ENCODE measurements at places on chromosomes 11 and 22.

- no peak for DNase-seq
These were observed 43.8 kb downstream of the INSC start for GRCh38 chr11:15158351-15159015.

DNA sequence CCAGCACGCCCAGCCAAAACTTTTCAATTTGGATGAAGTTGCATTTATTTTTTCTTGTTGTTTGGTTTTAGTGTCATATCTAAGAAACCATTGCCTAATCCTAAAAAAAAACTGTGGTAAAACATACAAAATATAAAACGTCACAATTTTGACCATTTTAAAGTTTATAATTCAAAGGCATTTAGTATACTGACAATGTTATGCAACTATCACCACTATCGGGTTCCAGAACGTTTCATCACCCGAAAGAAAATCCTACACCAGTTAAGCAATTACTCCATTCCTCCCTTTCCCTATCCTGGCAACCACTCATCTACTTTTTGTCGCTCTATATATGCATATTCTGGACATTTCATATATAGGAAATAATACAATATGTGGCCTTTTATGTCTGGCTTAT, 30.5 kb upstream of the PHOX2A start:
- no peak for DNase-seq

DNA sequence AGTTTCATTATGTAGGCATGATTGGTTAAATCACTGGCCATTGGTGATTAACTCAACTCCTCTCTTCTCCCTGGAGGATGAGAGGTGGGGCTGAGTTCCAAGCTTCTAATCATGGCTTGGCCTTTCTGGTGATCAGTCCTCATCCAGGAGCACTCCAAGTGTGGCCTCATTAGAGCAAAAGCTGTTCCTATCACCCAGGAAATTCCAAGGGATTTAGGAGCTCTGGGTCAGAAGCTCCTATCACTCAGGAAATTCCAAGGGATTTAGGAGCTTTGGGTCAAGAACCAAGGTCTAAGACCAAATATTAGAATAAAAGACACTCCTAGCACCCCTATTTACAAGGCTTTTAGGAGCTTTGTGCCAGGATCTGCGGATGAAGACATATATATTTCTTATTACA, 168.0 kb upstream of the BDNF start:
- DNase-seq: no peak

DNA sequence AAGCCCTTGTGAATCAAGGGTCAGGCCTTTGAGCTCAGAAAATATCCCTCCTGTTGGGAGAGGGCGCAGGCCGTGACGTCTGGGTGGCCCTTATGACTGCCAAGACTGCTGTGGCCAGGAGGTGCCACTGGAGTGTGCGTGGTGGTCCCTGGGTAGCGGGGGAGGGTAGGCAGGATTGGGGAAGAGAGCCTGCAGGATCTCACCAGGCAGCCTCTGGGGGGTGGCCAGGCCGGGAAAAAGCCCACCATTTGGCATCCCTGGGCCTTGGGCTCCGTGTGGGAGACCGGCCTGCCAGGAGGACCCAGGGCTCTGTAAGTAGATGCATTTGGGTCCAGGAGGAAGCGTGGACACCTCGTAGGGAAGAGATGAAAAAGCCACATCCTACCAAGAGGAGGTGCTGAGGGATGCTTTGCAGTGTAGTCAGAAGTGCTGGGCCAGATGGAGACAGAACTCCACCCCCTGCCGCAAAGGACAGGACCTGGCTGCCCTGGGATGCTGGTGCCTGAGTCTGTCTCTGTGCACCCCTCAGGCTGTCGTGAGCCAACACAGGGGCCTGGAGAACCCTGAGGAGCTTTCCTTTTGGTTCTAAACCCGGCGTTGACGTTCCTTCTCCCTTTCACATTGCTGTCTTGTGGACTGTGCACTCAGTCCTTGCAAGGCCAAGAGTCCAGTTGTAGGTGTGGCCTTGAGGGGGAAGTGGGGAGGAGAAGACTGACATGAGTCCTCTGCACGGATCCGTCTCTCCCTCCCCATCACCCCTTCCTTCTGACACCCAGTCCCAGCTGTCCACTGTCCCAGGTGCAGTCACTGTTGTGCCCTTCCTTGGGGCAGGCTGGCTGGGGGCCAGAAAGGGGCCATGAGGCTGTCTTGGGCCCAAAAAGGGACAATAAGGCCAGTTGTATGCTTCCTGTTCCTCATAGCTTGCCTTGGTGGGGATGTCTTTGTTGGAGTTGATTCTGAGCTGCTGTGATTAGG, 12.7 kb upstream of the MIEF1 start:
- no peak for DNase-seq

DNA sequence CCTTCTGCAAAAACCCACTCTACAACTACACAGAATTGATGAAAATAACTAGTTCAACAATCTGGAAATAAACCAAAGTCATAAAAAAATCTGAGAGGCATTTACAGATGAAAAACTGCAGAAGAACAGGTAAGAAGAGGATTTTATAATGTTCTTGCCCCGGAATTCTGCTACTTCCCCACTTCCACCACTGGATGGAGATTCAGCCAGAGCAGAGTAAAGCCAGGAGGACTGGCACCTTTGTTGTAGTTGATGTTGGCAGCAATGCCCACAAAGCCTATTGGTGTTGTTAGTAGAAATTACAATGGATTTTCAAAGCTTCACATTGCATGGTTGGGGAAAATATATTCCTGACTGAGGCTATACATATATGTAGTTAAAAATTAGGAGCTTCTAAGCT, 640.2 kb downstream of the LRRC4C start:
- no peak for DNase-seq

DNA sequence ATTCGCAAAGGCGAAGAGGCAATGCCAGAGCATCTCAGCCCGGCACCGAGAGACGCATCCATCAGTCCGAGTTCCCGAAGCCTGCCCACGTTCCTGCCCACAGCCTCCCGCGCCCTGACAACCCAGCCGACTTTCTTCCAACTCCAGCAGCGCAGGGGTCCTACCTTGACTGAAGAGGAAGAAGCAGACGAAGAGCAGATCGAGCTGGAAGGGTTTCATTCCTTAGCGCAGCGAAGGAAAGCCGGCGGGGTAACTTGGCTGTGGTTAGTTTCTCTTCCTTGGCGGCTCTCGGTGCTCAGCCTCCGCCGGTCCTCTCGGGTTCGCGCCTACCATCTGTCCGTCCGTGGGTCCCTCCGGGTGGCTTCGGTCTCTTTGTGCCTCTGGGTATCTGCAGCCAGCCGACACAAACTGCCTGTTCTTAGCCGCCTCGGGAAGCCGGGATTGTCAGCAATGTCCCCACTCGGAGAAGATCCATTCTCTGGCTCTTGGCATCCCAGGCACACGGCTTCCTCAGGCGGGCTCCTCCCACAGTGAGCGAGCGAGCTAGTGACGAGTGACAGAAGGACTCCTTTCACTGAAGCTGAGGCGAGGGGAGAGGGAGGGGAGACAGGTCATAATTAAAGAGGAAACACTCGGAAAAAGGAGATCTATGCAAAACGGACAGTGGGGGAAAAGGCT, at the start of gene KIRREL3:
TSS of gene KIRREL3 (minus strand) at position 480 of the 678 bp plus-strand sequence.
- no peak for DNase-seq

DNA sequence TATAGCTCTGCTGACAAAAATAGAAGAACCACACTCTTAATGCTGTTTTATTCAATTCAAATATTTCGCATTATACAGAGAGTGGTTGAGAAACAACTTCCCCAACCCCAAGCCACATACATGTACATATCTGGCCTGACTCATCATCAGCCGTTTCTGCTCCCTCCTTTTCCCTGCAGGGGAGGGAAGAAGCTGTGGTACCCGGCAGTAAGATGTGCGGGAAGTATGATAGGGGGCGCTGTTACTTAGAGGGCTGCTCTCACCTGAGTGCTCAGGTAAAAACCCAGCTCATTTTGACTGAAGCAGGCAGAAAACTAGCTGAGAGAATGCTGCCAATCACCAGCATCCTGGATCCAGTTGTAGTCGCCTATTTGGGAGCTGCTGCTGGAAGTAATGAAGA, 85.5 kb downstream of the NELL1 start:
- no peak for DNase-seq
